Testis (tissue), 5 donors: ENCODE measurements at places on chromosomes 7 and 10. TPM values are rescaled to one million over a fixed set of nuclear protein-coding genes. Genes with fewer than 3 reads are reported as not detected.

- no peaks in the 10 kb centered on the region for H3K36me3 ChIP-seq
- no peak overlapping the region for H3K4me3 ChIP-seq
- H3K27ac ChIP-seq = no peak overlapping the region
- no peaks in the 10 kb centered on the region for H3K27me3 ChIP-seq
Observed at GRCh38 chr10:90042075-90042474, 340.7 kb downstream of the KIF20B start.

GRCh38 chr10:75000748-75001321, 110.6 kb upstream of the SAMD8 start:
- DNase-seq = no peak
- H3K36me3 ChIP-seq = no peaks in the 10 kb centered on the region
- H3K4me1 ChIP-seq = no peaks in the 10 kb centered on the region

Gene NDUFB8
- 219 TPM for total RNA-seq

Gene MTPN
- 141 TPM for total RNA-seq

- H3K36me3 ChIP-seq = no peaks in the 10 kb centered on the region
- DNase-seq = peak; percentile 55
Observed at GRCh38 chr7:150947761-150948651, 30.1 kb downstream of the KCNH2 start.
